Activated T-helper 1 cell treated with anti-CD3 and anti-CD28 coated beads, Interleukin-12 subunit alpha, Interleukin-12 subunit beta, Interleukin-2, Interleukin-4 antibody, amounts not matched to agents 30 ng/mL and 10 ng/mL and 1 ng/mL, durations not matched to agents 14 hours and 24 hours and 36 hours (primary cell): ENCODE measurements at places on chromosomes 13 and 19. TPM values are rescaled to one million over a fixed set of nuclear protein-coding genes. Genes with fewer than 3 reads are reported as not detected.

The ZC3H4 gene
- 111 and 114 TPM in 2 replicates for total RNA-seq

The TRPM4 gene
- total RNA-seq, result 1.4 and 2.0 TPM in 2 replicates

The APOC4 gene
- total RNA-seq, result not detected in 2 replicates

The ZNF681 gene
- total RNA-seq, result 3.0 and 3.3 TPM in 2 replicates

The KLF12 gene
- 18.6 and 19.9 TPM in 2 replicates for total RNA-seq

The GRK1 gene
- 0.12 TPM in 1 of 2 replicates, not detected in the other for total RNA-seq

GRCh38 chr13:60019119-60019993, 144.4 kb downstream of the DIAPH3 start:
- DNase-seq, result no peak

DNA sequence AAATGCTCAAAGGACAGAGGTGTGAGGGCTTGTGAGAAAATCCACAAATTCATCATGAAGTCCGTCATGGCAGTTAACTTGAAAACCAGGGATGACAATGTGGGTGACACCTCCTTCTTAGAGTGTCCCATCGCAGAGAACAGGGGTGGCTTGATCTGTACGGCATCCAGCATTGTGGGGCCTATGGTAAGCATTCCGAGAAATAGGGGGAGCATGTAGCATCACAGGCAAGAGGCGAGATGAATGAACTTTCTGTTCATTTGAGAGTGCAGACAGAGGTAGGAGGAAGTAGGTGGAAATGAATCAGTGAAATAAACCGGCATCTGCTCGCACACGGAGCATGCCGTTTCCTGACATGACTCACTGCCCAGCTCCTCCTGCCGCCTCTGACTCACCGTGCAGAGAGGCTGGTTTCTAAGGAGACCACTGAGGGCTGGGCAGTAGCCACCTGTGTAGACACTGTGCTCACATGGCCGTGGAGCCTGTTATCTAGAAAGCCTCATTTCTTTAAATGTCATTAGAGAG, 339.0 kb downstream of the RFC3 start:
- peak; percentile 59 for DNase-seq

DNA sequence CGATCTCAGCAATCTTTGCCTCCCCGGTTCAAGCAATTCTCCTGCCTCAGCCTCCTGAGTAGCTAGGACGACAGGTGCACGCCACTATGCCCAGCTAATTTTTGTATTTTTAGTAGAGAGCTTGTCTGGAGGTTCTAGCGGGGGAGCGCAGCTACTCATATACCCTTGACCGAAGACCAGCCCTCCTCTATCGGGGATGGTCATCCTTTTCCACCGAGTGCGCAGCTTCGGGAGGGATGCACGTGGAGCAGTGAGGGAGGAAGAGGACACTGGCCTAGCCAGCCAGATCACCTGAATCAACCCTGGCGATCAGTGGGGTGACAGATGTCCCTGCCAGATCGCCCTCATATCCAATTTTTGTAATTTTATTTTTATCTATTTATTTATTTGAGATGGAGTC, 6.8 kb downstream of the SLC7A9 start:
- DNase-seq, result no peak

DNA sequence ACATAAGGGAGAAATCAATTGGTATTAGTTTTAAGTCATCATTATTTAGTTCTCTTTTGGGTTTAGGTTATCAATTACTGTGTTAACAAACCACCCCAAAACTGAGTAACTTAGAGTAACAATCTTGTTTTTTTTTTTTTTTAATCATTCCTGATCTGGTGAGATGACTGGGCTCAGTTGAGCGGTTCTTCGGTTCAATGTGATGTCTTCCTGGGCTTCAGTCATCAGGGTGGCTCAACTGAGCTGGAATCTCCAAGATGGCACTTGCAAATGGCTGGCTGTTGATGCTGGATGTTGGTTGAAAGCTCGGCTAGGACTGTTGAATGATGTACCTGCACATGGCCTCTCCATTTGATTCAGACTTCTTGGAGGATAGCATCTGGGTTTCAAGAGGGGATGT, 3.2 kb upstream of the TARM1 start:
- no peak for DNase-seq

DNA sequence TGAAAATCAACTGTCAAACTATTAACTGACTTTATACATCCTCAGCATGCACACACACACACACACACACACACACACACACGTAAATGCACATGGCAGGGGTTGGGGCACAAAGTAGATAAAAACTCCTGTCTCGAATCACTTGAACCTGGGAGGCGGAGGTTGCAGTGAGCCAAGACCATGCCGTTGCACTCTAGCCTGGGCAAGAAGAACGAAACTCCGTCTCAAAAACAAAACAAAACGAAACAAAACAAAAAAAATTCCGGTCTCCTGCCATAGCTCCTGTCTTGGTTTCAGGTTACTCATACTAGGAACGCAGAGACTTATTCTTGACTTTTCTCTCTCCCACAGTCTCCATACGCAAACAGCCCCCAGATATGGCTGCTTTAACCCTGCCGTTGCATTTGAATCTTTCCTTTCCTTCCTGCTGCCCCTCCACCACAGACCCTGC, 148.9 kb downstream of the SHISA2 start:
- peak; percentile 20 for DNase-seq

DNA sequence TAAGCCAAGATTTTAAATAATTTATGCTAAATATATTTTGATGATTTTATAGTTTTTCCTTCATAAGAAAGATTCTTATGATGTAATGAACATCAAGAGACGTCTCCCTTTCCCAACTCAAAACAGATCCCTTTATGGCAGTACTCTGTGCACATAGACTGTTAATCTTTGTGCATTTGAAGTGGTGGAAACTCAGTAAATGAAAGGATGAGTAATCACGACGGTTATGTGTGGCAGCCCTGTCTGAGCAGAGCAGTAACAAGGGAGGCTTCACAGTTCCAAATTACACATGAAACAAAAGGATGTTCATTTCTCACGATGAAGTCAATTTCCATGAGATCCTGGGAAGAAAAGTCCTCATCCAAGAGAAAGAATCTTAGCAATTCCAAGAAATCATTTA, 498.1 kb downstream of the KLF5 start:
- DNase-seq, result no peak

DNA sequence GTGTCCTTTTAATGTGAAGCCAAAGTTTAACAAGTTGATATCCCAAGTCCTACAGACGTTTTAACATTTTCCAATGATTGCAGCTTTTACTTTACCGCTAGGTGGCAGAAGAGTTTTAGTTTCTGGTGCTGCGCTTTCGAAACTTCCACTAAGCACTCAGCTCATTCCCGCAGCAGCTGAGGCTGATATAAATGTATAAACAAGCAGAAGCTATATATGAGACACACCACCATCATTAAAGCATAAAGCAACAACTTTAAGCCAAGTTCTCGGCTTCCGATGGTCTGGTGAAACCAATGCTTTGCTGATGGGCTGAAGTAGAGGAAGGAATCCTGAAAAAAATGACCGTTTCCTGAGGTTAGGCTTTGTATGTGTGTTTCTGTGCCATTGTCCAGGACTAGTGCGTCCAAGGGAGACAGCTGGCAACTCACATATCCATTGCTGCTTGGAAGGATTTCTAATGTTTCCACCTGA, 753.9 kb downstream of the OLFM4 start:
- peak; percentile 0 for DNase-seq

DNA sequence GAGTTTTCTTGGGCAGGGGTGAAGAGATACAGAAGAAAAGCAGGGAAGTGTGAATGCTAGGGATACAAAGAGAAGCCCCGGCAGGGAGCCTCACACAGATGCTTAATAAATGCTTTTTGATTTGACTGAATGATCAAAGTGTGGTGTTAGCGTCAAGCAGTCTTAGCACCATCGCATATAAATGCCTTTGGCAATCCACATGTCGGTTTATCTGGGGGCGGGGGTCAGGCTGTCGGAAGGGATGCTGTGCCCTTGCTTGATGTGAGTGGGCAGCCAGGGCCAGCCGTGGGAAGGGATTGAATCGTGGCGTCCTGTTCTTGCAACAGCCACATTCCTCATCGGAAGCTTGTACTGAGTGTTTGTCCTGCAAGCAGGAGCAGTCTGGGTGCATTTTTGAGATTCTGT, 173.1 kb downstream of the LACC1 start:
- no peak for DNase-seq

DNA sequence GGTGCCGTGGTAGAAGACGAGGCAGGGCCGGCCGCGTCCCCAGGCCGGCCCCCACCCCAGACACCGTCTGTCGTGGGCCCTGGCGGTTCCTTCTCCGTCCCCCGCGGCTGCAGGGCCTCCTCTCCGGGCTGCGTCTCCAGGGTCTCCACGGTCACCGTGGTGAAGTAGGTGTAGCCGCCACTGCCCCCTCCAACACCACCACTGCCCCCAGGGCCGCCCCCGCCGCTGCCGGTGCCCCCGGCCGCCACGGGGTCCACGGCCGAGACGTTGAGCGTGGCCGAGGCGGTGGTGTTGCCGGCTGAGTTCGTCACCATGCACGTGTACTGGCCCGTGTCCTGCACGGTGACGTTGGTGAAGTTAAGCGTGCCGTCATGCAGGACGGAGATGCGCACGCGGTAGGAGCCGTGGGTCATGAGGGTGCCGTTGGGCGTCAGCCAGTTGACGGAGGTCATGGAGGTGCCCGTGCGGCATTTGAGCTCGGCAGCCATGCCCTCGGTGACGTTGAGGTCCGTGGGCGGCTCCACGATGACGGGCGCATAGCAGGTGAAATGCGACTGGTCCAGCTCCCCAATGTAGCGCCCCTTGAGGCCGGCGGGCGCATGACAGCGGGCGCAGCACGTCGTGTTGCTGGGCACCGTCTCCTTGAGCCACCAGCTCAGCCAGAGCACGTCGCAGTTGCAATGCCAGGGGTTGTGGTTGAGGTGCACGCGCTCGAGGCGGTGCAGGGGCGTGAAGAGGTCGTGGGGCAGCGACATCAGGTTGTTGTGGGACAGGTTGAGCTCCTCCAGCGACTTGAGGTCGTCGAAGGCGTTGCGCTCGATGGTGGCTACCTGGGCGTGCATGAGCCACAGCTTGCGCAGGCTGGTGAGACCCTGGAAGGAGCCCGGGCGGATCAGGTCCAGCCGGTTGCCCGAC, 4.6 kb upstream of the ASPDH start:
- DNase-seq, result no peak

- DNase-seq, result no peak
Observed at GRCh38 chr13:101915331-101915730, 462.9 kb downstream of the ITGBL1 start.

GRCh38 chr13:101706651-101707050, 254.2 kb downstream of the ITGBL1 start:
- no peak for DNase-seq

DNA sequence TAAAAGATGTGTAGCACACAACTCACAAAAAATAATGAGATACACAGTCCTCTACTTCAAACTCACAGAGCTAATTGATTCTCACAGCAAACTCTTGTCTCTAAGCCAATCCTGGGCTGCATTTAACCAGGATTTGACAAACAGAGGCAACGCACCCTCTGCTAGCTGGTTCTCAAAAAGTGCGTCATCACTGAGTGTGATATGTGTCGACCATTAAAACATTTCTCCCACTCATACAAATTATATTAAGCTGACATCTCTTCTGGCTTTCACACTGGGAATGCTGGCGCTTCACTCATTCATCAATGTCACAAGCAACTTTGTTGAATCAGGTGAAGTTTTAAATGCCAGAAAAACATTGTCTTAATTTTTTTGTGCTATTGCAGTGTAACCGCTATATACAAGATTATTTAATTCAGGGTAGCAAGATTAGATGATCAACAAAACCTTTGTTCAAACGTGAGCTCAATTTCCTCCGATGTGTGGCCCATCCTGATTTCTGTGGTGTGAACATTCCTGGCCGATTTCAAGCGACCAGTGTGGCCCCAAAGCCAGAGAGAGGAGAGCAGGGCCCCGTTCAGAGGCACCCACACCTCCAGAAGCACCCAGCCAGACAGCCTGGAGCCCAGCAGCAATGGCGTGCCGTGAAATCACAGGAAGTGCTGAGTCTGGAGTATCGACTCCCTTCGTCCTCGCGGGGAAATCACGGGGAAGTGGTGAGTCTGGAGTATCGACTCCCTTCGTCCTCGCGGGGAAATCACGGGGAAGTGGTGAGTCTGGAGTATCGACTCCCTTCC, 49.4 kb downstream of the RASA3 start:
- no peak for DNase-seq
